Stimulated activated CD4-positive, alpha-beta T cell treated with anti-CD3 and anti-CD28 coated beads, Interleukin-1b, Interleukin-23, amount 100 ng/mL, for 4 hours (primary cell): ENCODE measurements at places on chromosomes 2 and 18.

DNA sequence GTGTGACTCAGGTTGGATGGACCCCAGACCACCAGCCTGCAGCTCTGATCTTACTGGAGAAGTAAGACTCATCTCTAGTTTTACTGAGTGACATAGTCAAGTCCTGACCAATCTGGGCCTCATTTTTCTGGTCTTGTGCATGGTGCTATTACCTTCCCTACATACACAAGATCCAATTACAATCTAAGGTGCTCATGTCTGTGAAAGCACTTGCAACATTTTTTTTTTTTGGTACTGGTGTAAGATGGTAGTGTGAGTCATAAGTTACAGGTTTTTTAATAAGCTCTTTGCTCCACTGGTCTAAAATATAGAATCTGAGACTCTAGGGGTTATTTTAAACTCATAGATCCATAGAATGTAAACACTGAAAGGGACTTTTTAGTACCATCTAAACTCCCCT lies 117.3 kb upstream of the EFEMP1 start:
- DNase-seq = no peak

- peak; percentile 21 for DNase-seq
These were observed 753 bp downstream of the ITPRIPL1 start for GRCh38 chr2:96325884-96326255.

DNA sequence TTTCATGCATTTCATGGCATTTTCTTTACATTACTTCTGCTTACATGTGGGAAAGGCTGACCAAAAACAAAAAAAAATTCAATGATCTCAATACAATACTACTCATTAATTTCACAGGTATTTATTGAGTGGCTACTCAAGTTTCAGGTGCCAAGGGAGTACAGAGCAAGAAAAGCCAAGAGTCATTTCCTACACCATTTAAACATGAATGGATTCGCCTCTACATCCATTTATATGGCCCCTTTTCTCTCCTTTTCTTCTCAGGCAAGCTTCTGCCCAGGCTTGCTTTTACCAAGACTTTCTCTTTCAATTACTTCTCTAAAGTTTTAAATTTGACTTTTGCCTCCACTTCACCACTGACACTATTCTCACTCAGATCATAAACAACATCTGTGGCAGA lies 1603.1 kb upstream of the CELF4 start:
- no peak for DNase-seq

DNA sequence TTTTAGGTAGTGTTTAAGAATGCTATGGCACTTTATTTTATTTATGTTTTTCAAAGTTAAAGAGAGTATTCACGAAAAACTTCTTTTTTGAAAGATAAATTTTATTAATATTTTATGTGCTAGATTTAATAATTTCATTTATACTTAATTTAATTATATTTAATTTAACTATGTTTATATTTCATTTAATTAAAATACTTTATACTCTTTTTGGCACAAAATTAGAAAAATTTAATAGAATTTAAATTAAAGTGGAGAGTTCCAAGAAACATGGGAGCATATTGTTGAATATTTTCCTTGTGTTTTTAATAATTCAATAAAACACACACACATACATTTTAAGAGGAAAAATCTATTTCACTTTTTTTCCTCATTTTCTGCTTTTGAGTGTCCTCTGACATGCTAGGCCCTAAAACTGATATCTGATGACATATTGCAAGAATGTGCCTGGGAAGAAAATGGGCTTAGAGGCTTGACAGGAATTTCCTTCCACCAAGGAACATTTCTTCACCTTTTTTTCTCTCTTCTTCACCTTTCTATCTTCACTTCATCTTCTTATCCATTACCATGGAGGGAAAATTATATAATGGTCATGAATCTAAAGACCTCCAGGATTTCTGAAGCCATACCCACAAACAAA lies 15.4 kb downstream of the ARHGAP28 start:
- no peak for DNase-seq

DNA sequence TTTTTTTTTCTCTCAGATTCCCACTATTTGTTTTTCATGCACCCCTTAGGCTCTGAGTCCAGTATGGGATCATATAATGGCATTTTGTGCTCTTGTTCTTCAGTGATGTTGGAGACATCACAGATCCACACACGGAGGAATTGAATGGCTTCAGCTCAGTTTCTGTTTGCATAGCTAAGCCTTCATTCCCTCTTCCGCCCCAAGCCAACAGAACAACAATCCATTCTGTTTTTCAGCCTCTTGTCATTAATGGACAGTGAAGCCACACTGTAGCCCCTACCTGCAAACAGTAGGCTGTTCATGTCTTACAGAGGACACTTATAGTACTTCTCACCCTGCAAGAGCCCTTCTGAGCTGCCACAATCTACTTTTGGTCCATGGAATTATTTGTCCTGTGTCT lies 64.0 kb upstream of the ZSWIM2 start:
- DNase-seq = no peak

DNA sequence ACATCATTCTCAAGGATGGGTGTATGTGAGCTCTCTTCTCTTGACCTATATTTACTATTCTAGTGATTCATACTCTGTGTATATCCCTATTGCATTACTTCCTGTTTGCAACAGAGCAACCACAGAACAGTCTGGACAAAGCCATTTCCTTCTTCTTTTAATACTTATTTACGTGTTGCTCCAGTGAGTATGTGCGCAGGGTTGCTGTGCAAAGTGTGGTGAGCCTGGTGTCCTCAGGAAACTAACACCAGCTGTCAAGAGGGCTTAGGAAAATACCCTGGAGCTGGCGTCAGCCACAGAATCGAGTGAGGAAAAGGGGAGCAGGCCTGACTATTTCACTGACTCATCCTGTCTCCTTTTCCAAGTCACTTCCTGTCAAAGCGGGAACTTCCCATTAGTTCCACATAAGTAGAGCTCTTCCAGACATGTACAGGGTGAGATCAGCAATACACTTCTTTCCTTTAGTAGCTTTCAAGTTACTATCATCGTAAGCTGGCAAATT lies 214.1 kb upstream of the COPS8 start:
- no peak for DNase-seq

GRCh38 chr2:241451840-241452506 lies 56.4 kb downstream of the STK25 start:
- DNase-seq = no peak

DNA sequence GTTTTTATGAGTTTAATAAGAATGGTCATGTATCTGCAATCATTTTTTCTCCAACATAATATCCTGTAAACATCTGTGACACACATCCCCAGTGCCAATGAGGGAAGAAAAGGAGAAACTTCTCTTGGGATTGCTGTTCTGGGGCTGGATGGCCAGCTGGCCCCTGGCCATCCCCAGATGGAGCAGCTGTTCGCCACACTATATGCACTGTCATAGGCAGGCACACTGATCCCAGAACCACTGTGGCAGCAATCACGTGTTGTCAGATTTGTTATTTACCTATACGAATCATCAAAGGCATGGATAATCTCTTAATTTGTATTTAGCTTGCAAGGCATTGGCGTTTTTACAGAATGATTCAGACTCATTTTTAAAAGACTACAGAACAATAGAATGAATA lies 167.6 kb upstream of the ACAA2 start:
- no peak for DNase-seq

GRCh38 chr18:13551305-13551603 lies 175.1 kb downstream of the FAM210A start:
- no peak for DNase-seq
